ENCODE measurements at places on chromosomes 6 and 20.
A peak's percentile ranks its signal among the peaks of the same experiment; 100 is the strongest.

DNA sequence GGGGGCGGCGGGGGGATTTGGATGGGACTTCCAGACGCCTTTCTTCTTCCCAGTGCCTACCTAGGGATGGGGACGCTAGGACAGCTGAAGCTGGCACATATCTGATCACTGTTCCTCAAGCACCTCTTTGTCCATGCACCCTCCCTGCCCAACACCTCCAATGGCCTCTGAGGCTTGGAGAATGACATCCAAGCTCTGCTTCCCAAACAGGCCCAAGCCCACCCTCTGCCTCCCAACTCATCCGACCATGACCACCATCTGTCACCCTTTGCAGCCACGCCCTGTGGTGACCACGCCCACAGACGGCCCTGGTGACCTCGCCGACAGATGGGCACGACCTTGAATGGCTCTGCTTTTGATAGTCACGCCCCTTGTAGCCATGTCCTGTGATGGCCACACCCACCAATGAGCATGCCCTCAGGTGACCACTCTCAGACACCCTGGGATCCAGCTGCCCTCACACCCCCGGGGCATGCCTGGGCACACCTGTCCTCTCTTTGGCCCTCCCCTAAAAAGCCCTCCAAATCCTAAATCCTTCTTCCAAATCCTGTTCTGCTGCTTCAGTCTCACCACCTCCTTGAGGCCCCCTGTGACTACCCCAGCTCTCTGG, 51.0 kb downstream of the SSR1 start:
- DNase-seq, result no peak

DNA sequence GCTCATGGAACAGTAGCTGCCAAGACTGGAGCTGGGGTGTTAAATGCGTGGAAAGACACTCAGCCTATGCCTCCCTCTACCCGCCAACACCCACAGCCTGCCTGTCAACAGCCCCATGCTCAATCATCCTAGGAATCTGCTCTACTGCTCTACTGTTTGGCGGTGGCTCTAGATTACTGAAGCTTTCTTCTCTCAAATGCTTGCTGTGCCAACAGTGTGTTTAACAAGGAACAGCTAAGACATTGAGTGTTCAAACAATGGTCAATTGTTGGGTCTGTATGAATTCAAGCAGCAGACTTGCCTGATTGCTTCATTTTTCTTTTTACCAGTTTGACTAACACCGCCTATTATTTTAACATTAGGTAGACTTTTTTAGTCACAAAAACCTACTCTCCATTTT, 258.6 kb downstream of the SOD2 start:
- DNase-seq, result no peak

DNA sequence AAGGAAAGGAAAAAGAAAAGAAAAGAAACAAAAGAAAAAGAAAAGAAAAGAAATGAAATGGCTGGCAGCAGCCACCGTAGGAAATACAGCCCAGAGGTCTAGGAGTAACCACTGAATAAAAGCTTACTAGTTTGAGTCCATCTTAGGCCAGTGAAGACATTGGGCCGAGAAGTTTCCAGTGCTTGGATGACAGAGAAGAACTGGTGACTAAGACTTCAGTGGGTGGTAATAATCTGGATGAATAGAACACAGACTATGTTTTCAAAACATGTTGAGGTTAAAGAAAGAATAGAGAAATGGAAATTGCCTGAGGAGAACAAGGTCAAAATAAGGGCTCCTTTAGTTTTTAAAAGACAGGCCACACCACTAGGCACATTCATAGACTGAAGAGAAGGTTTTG, 198.8 kb downstream of the ATXN1 start:
- no peak for DNase-seq

- no peak for DNase-seq
Observed at GRCh38 chr6:23890543-23891227, 235.3 kb upstream of the NRSN1 start.

GRCh38 chr6:41373627-41373918, 38.2 kb downstream of the NCR2 start:
- DNase-seq, result no peak

GRCh38 chr6:56593801-56594318, 48.8 kb downstream of the DST start:
- no peak for DNase-seq

- no peak for DNase-seq
Observed at GRCh38 chr6:37039958-37040357, 34.5 kb downstream of the FGD2 start.

GRCh38 chr20:58877050-58877975, 24.8 kb downstream of the GNAS start:
- DNase-seq, result no peak

DNA sequence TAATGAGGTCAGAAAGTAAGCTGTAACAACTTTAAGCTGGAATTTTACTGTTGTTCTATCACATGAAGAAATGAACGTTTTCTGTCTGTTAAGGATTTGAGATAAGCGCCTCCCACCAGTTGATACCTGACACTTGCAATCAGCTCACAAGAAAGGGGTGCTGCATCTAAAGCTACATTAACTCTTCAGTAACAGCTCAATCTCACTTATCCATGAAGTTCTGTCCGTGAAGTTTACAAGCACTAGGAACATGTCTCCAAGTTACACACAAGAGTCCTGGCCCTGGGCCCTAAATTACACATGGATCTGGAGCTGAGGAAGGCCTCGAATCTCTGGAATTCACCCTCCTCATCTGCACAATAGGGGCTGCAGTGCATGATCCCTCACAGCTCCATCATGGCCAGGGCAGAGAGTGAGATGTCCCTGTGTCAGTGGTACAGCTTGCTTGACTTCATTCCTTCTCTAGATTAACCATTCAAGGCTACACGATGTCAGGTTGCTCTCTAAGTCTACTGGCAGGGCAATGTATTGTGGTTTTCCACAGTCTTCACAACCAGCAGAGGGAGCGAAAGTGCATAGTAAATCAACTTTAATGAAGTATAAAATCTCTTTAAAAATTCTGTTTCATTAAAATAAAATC, 182.4 kb upstream of the MCHR2 start:
- DNase-seq, result peak; percentile 53

Measured in Calu3 (cell line).